T follicular helper cell (primary cell): ENCODE measurements at places on chromosomes 11 and 22.

DNA sequence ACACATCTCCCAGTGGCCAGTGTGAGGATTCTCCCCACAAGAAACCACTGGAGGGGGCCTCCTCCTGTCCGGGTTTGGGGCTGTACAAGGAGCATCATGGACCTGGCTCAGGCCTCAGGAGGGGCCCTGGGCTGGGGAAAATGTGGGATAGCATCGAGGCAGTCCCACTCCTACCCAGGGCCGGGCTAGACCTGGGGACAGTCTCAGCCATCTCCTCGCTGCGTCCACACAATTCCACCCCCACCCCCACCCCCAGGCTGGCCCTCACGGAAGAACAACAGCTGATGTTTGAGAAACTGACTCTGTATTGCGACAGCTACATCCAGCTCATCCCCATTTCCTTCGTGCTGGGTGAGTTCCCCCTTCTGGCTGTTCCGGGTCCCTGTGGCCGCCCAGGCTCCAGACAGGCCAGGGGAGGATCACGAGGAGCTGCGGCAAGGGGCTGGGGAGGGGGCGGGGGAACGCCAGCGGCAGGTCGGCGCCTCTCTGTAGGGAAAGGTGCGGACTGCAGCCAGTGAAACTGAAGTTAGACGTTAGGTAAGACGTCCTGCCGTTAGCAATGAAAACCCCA lies 4.8 kb downstream of the BEST1 start:
- DNase-seq, result no peak

DNA sequence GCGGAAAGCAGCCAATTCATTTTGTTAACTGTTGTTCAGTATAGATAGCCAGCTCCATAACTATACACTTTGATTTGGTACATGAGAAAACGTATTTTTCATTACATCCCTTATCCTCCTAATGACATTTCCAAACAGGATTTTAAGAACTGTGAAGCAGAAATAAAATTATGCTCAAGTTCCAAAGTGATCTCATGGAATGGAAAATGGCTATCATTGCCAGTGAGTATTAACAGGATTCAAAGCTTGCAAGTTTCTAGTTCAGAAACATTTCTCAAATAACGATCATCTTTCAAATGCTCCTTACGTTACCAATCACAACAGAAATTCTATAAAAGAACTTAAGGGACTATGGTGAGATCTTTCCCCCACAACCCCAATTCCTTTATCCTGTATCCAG lies 53.7 kb downstream of the CADM1 start:
- DNase-seq, result no peak

- DNase-seq, result no peak
These were observed 31.6 kb downstream of the RPS6KA4 start for GRCh38 chr11:64390558-64390957.

DNA sequence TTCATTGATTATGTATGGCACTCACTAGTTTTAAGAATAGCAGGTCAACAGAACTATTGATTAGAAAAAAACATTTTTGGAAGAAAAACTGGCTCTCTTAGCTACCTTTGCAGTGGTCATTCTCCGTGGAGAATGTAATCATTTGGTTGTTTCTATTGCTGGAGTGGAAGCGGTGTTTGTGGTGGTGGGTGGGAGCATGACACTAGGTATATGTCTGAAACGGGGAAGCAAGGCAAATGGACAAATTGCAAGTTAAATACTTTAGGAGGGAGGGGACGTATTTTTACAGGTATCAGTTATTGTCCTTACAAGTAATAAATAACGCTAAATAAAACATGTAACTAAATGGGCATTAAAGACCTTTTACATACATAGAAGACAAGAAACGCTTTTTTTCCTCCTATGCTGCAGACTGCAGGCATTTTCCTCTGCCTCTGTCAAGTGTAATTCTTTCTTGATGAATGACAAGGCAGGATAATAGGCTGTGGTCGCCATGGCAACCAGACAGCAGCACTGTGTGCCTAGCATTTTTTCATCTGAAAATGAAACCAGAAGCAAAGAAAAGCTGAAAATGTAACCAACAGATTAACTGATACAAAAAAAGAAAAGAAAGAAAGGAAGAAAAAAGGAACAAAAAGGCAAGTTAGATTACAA lies 46.2 kb downstream of the BLID start:
- no peak for DNase-seq

DNA sequence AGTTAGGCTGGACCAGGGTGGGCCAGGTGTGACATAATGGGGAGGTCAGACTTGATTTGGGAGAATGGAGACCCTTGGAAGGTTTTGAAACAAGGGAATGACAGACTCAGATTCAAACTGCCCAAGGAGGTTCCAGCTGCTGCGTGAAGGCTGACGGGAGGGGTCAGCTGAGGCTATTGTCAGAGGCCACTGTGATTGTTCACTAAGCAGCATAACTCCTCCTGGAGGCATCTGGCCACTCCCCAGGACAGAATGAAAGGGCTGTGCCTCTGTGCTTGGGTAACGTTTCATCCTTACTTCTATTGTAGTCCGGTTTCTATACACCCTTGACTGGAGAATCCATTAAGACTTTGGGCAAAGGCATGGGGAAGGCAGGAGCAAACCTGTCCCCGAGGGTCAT lies 126.6 kb downstream of the DSCAML1 start:
- DNase-seq, result no peak

DNA sequence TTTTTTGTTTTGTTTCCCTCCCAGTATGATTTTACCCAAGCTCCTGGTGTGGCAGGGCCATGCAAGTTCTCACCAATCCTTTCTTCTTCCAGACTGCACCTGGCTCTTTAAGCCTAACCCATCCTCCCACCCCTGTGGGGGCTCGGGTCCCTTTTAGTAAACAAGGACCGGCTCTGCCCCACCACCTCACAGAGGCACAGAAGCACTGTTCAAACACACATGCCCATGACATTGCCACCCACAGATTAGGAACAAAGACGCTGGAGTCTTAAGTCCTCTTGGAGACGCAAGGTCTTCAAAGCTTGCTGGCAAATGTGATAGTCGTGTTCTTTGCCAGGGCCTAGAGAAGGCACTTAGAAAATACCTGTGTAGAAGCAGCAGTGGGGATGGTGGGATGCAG lies 18.9 kb downstream of the UQCR10 start:
- DNase-seq, result no peak

GRCh38 chr11:28760676-28761390 lies 652.6 kb downstream of the METTL15 start:
- DNase-seq, result no peak

GRCh38 chr11:104338186-104338585 lies 174.2 kb upstream of the PDGFD start:
- DNase-seq, result no peak

DNA sequence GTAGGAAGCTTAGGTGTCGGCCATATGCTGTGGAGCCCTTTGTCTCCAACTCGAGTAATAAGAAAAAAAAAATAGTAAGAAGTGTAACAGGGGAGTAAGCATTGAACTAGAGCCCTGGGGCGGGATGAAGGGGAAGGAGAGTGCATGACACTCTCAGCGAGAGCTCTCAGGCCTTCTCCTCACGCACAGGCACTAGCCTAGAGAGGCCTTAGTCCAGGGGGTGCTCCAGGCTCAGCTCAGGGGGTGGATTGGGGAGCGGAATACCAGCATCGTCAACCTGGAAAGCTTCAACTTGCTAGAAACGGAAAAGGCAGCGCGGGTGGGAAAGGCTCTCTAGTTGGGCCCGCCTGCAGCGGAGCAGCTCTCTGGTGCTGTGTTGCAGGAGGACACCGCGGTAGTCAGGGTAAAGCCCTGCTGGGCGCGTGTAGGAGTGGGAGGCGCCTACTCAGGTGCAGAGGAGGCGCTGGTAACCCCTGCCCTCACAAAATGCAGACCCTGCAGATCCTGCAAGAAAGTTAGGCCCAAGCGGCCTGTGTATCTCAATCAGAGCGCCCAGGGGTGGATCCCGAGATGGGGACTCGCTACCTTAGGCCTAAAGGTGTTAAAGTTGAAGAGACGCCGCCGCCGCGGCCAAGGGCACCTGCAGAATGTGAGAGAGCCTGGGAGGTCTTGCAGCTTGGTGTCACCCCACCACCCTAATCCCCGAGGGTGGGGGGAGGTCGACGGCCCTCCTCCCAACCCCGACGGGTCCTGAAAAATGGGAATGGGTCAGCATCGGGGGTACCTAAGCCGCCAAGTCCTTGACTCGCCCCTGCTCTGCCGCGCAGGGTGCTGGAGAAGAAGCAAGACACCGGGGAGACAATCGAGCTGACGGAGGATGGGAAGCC lies 2.8 kb downstream of the SLC17A6 start:
- DNase-seq, result no peak

DNA sequence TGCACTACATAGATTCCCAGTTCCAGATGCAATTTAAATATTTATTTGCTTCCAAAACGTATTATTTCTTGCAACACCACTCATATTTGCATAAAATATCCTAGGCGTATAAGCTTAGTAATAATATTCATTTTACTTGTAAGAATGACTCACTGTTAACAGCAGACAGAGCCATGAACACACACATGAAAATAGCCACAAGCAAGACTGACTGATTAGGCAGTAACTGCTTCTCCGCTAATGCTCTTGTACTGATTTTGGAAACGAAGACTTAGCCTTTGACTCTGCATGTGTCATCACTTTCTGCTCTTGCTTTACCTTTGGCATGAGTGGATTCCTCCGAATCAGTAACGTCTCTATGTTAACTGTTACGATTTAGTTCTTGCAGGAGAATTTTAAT lies 6.0 kb downstream of the OR10Q1 start:
- DNase-seq, result no peak

DNA sequence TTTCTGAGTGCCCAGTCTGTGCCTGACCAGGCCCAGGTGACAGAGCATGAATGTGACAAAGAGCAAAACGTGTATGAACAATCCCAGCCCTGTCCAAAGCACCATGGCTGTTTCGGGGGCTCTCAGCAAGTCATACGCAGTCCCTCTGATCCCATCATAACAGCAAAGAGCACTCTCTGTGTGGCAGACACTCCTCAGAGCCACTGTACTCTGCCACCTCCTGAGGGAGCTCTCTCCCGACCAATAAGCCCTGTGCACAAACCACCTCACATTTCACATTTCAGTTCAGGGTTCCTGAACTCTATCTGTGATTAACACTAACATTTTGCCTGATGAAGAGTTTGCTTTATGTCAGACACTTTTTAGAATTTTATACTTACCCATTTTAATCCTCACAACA lies 6.6 kb downstream of the DGCR2 start:
- no peak for DNase-seq

DNA sequence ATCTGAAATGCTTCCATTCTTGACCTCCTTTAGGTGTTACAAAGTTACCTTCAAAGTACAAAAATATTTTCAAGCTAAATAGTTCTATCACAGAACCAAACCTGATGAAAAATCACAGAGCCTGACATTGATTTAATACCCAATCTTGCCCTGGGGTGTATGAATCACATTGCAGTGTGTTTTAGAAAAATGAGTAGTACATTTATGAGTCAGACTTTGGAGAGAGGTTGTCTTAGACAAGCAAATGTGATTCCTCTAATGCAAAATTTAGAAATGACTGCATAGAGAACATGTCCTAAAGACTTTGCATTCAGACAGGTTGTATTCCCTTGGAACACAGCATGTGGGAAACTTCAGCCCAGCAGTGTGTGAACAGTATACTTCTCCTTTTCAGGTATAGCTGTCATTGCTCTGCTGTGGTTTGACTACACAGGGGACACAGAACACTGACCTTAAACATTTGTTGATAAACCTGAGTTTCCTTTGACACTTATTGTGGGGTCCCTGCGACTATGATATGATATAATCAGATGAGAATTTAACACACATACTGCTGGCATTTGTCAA lies 972.1 kb downstream of the JRKL start:
- no peak for DNase-seq

DNA sequence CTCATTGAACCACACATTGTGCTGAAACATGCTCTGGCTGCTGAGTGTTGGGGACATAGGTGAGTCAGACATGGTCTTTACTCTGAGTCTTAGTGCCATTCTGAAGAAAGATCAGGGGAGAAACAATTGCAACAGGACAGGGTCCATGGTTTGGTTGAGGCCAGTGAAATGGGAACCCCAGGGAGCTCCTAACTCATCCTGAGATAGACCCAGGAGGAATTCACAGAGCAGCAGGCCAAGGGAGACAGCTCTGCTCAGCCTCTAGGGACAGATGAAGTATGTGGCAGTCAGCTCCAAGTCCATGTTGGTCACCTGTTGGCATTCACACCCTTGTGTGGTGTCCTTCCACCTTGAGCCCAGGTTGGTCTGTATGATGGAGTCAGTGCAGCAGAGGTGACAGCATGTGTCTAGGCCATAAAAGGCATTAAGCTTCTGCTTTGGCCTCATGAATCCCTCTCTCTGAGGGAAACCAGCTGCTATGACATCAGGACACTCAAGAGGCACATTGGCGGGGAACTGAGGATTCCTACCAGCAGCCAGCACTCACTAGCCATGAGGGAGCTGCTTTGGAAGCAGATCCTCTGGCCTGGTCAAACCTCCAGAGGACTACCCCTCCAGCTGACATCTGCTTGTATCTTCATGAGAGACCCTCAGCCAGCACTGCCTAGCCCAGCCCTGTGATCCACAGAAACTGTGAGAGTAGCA lies 50.3 kb upstream of the MYEOV start:
- no peak for DNase-seq

- DNase-seq, result no peak
These were observed 17.7 kb downstream of the APLP2 start for GRCh38 chr11:130087294-130087926.

DNA sequence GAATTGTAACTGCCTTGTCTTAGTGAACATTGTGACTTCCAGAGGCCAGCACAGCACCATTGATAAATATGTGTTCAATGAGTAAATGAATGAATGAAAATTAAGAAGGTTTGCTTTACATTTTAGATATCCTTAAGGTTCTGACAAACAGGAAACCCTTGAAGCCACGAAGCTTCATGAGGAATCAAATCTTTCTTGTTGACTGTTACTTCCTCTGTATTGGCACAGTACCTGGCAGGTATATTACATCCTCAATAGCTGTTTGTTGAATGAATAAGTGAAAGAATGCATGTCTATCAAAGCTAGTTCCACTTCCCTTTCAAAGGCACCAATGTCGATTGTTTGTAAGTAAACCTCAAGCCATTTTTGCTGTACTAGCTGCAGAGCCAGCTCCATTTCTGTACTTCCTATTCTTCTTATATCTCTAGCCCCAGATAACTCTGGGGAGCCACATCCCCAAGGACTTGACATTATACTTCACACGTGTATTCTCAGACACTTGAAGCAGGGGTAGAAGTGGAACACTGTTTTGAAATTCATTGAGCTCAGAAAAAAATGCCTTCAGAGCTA lies 140.3 kb upstream of the RAG2 start:
- DNase-seq, result no peak

DNA sequence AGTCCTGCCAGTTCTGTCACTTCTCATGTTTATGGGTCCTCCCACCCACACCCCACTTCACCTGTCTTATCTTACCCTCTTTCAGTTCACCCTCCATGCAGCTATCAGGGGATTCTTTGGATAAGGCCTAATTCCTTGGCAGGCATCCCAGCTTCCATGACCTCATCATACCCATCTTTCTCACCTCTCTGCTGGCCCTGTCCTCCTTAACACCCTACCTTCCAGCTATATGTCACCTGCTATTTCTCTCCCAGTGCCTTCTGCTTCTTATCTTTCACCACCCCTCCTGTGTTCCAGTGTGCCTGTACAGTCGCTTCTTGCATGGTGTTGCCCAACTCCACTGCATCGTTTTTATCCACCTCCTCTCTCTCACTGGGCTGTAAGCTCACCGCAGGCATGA lies 28.3 kb downstream of the SNU13 start:
- no peak for DNase-seq
